ENCODE measurements at places on chromosomes 4 and X.

- DNase-seq, result no peak
These were observed 188.0 kb downstream of the STIM2 start for GRCh38 chr4:27048429-27049238.

DNA sequence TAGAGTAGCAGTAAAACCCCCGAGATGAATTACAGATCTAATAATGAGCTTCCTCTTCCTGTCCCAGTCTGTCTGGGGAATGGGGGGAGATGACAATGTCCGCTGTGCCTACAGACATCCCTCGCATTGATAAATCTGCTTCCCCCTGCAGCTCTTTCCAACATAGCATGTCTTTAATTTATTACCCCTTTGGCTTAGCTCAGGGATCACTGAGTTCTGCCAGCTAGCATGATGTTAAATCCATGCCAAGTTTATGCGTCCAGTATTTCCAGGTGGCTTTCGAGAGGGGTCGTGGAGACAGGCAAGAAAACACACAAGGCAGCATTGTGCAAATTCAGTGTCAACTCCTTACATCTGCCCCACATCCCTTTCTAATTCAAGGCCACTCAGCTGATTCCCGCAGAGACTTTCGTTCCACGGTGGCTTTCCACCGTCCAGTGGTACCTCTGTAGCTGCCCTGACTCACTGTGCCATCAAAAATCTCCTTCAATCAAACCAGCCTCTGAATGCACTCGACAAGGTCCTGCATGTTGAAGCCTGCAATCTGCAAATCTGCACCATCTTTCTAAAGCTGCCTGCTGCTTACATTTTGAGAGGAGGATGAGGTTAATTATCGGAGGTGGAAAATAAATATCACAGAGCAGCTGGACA, 75.1 kb downstream of the MXRA5 start:
- DNase-seq, result no peak

DNA sequence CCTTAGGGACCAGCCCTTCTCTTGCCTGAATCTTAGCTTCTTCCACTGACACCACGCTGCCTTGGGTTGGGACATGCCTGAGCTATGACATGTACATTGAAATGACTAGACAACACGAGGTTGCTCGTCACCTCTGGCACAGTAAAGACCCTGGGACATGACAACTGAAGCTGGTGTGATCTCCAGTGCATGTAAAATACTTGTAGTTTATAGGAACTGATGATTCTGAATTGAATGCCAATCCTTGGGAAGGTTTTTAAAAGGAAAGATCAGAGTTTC, 100.7 kb upstream of the PGRMC2 start:
- no peak for DNase-seq

GRCh38 chr4:102627831-102628523, 126.8 kb downstream of the NFKB1 start:
- no peak for DNase-seq

DNA sequence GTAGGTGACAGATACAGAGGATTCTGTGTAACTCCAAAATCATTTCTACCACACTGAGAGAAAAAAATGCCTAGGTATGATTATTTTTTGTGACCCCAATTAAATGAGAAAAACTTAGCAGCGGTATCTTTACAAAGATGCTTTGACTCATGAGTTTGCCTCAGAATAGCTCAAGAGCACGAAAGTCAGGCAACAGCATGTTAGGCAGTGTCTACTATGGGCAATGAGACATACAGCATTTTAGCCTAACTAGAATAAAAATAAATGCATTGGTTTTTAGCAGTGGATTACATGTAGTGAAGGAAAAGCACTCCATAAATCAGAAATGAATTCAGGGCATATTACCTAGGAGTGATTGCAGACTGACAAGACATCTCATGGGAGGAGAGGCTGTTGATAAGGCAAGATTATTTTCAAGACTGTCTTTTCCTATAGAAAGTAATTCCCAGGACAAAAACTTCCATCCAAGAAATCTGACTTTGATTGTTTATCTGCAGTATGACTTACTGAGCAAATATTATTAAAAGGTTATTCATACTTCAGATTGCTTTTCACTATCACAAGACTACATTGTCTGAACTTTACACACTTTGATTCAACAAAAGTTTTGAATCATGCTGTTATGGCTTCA, 3.6 kb downstream of the ANXA10 start:
- DNase-seq, result no peak

DNA sequence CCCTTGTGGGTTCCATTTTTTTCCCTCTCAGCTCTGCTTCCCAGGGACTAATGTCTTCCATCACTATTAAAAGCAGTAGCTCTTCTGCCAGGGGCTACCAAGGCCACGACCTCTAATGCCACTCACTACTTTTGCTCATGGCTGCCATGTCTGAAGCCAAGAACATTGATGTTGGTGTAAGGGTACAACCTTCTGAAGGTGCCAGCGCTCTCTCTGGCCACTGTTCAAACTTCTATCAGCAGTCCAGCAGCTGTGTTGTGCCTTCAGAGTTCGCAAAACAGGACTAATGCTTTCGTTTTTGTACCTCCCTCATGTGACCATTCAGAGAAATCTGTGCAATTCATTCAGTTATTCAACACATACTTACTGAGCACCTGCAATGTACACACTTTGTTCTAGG, 121.5 kb upstream of the ENPEP start:
- no peak for DNase-seq

Data from right lobe of liver (tissue), 6 donors.